ENCODE measurements at places on chromosomes 7 and 10. TPM values are rescaled to one million over a fixed set of nuclear protein-coding genes. Genes with fewer than 3 reads are reported as not detected.

DNA sequence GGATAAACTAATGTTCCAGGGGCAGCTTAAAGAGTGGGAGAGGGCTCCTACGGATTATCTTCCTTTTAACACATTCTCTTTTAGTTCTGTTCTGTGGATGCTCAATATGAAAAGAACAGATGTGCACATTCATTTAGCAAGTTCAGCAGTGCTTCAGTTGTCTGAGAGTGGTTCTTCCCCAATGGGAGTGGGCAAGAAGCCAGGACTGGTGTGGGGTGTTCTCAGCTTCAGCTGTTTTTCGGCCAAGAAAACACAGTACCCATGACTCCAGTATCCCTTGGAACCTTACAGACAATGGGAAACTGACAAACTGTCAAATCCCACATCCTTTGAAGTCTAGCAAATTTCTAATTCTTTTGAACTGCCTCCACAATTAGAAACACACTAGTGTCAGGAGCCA is 71.5 kb upstream of the LRRC17 start:
- DNase-seq, result no peak

GRCh38 chr10:112991888-112992491 is 41.9 kb downstream of the TCF7L2 start:
- no peak for DNase-seq

DNA sequence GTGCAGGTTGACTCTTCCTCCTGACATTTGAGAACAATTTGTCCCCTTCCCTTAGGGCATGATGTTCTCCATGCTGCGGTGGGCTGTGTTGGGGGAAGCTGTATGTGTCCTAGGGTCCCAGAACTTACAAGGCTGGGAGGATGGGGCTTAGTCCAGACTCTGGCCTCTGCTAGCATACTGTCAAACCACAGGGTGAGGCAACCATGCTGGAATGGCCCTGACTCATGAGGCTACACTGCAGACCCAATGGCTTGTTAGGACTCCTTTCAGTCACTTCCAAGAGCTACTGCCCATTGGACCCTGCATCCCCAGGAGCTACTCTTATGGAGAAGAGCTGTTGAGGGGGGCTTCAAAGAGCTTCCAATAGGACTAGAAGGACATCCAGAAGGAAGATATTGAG is 20.1 kb upstream of the FAM170B start:
- DNase-seq, result no peak

DNA sequence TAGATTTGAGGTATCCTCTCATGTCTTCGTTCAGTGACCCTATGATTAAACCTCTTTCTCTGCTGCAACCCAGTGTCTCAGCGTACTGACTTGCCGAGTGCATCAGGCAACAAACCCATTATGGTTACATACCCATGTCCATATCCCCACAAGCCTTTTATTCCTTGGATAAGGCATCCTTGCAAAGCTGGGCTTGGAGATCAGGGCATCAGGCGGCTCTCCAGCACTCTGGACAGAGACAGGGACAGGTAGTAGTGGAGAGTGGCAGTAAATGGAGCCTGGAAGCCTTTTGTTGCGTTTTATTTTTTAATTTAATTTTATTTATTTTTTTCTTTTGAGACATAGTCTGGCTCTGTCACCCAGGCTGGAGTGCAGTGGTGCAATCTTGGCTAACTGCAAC is 32.0 kb upstream of the NPFFR1 start:
- DNase-seq, result no peak

DNA sequence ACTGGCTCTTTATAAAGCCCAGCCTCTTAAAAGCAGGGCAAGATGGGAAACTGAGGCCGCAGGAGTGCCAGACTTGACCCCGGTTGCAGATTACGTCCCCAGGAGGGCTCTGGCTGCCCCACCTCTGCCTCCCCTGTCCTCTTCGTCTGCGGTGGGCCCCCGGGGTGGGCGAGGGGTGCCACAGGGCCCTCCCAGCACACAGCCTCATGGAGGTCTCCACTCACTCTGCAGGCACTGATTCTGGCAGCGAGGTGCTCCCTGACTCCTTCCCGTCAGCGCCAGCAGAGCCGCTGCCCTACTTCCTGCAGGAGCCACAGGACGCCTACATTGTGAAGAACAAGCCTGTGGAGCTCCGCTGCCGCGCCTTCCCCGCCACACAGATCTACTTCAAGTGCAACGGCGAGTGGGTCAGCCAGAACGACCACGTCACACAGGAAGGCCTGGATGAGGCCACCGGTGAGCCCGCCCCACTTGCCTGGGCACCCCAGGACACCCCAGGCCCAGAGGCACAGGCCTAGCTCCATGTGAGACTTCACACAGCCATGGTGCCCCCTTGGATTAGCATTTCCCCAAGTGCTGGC is 39.4 kb upstream of the SLC29A3 start:
- DNase-seq, result no peak

DNA sequence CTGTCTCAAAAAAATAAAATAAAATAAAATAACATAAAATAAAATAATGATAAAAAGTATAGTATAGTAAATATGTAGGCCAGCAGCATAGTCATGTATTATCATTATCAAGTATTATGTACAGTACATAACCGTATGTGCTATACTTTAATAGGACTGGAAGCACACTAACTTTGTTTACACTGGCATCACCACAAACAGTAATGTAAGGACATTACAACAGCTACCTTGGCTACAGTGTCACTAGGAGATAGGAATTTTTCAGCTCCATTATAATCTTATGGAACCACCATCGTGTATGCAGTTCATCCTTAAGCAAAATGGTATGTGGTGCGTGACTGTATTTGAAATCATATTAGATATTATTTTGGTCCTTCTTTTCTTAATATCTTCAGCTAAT is 1163.5 kb upstream of the LRRTM3 start:
- DNase-seq, result no peak

DNA sequence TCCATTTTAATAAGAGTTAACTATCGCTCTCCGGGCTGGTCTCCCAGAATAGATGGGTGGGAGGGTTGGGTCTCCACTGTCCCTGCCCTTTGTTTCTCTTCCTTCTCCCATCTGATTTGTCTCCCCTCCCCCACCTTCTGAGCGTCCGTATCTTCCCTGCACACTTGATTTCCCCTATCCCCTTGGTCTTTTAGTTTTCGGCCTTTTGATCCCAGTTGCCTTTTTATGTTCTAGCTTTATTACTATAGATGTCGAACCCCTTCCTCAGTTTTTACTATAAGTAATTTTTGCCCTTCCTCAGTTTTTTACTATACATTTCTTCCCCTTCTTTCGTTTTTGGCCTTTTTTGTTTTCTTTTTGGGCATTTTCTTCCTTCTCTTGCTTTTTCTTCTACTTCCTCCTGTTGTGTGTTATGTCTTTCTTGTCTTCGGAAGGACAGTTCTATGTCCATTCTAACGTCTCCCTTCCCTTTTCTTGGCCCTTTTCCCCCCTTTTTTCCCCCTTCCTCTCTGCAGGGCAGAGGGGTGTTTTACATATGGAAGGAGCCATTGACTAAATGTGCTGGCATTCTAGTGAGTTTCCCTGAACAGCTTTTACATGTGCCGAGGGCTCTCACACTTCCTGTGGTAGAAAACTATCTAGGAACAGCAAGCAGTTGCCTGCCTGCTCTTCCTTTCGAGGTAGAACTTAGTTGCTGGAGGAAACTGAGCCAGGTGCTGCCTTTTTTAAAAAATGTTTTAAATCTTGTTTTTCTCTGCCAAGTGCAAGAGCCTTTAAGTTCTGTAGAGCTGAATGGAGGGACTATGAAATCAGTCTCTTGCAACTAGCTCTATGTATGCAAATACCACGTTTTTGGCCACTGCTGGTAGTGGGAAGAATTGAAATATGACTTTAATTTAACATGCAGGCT is 2.8 kb downstream of the TET1 start:
- no peak for DNase-seq

GRCh38 chr7:29278337-29279069 is 83.9 kb downstream of the CHN2 start:
- no peak for DNase-seq

DNA sequence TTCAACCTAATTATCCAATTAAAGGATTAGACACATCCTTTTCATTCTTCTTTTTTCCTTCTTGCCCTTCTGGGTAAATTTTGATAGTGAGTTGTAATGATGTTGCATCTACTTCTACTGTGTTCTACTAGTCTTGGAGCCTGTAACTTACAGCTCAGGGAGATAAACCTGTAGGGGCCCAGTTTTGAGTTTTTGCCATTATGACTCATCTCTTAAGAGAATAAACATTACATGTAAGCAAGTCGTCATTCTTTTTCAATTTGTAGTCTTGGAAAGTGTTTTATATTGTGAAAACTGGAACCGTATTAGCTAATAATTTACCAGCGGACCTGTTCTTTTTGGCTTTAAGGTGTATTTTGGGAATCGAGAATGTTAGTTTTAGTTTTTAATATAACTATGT is 89.7 kb upstream of the RPA3 start:
- no peak for DNase-seq

DNA sequence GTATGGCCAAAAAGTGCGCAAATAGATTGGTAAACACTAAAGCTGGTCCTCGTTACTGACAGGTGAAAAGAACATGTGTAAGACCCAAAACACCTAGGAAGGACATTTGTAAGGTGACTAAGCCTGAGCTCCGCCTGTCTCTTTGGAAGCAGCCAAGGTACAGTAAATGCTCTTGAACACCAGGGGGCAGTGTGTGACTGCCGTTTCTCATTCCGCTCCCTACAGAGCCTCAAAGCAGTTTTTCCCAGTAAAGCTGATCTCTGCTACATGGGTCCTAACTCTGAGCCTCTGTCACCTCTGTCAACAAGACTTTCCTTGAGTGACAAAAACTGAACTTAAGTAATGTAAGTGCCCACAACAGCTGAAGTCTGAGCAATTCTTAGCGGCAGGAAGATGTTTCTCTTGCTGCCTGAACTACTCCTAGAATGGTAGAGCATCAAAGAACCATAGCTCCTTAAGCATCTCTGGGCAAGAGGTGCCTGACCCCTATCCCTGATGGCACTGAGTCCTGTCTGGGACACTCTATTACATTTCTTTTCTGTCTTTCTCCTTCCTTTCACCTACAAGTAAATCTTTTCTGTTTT is 238.0 kb upstream of the INHBA start:
- DNase-seq, result peak; percentile 59

DNA sequence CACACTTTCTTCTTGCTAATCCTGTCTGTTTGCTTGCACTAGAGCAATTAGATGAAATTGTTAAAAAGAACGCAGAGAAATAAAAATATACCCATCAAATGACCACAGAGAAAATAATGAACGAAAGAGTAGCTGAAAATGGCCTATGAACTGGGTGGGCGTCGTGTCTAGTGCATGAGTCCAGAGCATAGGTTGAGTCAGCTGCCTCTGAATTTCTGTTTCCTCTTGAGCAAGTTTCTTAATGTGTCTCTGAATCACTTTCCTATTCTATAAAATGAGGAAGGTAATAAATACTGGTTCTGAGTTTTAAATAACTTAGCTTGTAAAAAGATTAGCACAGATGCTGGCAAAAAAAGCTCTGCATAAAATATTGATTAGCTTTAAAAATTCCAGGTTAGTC is 75.0 kb downstream of the POM121L12 start:
- no peak for DNase-seq

- no peak for DNase-seq
These were observed 68.8 kb upstream of the GRB10 start for GRCh38 chr7:50851451-50851850.

GRCh38 chr7:100555701-100556100 is 16.7 kb downstream of the AGFG2 start:
- DNase-seq, result no peak

DNA sequence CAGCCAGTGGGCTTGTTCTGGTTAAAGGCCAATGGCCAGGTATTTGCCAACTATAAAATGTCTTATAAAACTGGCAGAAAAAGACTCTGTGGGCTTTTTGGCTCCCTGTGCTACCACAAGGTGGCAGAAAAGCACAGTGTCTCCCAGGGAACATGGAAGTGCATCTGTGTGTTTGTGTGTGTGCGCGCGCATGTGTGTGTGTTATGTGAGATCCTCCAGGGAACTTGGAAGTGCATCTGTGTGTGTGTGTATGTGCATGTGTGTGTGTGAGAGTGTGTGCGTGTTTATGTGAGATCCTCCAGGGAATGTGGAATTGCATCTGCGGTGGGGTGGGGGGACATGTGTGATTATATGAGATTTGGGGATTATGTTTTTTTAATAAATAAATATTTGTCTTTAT is 30.2 kb upstream of the ABI1 start:
- DNase-seq, result peak; percentile 55

DNA sequence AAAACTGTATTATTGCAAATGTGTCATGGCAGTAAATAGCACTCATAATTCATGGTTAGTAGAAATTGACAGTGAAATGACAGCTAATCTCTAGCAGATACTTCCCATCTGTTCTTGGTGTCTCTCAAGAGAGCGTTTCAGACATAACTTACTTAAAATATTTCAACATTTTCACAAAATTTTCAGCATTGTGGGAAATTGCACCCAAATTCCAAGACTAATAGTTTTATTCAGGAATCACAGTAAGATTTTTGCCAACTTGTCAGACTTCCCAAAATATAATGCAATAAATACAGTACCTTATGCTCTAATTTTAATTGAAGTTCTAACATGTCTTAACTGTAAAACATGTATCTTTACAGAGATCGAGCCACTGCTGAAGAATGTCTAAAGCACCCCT is 41.2 kb downstream of the STK17A start:
- no peak for DNase-seq

GRCh38 chr7:55690-56248 is 136.6 kb upstream of the FAM20C start:
- no peak for DNase-seq

- DNase-seq, result peak; percentile 86
These were observed 142.4 kb downstream of the SH3PXD2A start for GRCh38 chr10:103712898-103713498.

DNA sequence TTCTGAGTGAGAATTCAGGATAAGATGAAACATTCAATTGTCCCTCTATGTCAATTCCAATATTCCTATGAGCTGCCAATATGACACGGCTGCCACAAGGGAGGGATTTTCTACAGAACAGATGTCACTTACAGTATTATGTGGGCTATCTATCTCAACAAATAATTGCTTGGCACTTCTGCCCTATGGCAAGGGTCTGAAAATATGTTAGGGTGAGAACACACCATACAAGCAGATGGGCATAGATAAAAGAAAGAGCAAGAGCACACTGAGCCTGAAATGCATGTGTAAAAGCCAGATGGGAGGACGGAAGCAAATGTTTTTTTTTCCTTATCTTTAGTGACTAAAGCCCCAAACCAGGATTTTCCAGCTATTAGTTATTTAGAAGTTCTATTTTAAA is 70.1 kb upstream of the TFEC start:
- no peak for DNase-seq

DNA sequence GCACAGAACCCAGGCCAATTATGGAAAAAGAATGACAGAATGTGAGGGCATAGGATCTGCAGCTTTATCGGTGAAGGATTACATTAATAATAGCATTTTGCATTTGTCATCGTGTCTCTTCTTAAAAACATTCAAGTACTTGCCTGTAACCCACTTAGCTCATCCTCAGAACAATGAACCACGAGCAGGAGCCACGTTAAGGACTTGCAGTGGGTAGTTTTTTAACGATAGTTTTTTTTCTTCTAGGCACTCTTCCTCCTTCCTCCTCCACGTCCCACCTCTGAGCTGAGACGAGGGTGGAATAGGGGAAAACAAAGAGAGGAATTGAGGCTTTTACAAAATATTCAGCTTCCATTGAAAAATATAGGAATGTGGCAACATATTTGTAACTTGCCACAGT is 27.1 kb downstream of the CDHR3 start:
- DNase-seq, result no peak

GRCh38 chr10:33423154-33423529 is 88.7 kb upstream of the NRP1 start:
- DNase-seq, result no peak

- DNase-seq, result no peak
These were observed 144.5 kb upstream of the BMPER start for GRCh38 chr7:33760834-33761233.

WNT16 gene
- total RNA-seq, result not detected

EPO gene
- total RNA-seq, result not detected

PDE6C gene
- not detected for total RNA-seq

WDR11 gene
- 41.5 TPM for total RNA-seq

LRIT1 gene
- not detected for total RNA-seq

UPK3BL2 gene
- 14.0 TPM for total RNA-seq
